Activated naive CD4-positive, alpha-beta T cell treated with Interleukin-2 at 50 U/mL for 16 hours (primary cell): ENCODE measurements at places on chromosomes 6 and 20.

- DNase-seq = no peak
Observed at GRCh38 chr6:41488433-41489119, 57.6 kb upstream of the FOXP4 start.

GRCh38 chr6:166587631-166588413, 1.3 kb upstream of the RAMACL start:
- no peak for DNase-seq

- no peak for DNase-seq
Observed at GRCh38 chr6:34513646-34514045, 42.5 kb downstream of the SPDEF start.

DNA sequence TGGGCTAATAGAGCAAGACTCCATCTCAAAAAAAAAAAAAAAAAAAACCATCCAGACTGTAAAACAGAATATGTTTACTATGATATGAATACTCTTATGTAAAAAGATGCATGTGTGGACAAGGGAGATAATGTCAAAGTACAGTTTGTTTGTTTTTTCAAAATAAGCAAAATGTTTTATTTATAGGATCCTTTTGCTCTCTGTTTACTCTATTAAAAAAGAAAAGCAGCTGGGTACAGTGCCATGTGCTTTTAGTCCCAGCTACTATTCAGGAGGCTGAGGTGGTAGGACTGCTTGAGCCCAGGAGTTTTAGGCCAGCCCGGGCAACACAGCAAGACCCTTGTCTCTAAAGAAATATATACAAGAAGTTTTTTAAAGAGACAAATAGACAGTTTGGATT, 38.1 kb downstream of the UQCC1 start:
- DNase-seq = no peak

GRCh38 chr20:45012682-45013302, 46.5 kb downstream of the STK4 start:
- no peak for DNase-seq

- no peak for DNase-seq
Observed at GRCh38 chr6:1175877-1176276, 136.0 kb upstream of the FOXQ1 start.

DNA sequence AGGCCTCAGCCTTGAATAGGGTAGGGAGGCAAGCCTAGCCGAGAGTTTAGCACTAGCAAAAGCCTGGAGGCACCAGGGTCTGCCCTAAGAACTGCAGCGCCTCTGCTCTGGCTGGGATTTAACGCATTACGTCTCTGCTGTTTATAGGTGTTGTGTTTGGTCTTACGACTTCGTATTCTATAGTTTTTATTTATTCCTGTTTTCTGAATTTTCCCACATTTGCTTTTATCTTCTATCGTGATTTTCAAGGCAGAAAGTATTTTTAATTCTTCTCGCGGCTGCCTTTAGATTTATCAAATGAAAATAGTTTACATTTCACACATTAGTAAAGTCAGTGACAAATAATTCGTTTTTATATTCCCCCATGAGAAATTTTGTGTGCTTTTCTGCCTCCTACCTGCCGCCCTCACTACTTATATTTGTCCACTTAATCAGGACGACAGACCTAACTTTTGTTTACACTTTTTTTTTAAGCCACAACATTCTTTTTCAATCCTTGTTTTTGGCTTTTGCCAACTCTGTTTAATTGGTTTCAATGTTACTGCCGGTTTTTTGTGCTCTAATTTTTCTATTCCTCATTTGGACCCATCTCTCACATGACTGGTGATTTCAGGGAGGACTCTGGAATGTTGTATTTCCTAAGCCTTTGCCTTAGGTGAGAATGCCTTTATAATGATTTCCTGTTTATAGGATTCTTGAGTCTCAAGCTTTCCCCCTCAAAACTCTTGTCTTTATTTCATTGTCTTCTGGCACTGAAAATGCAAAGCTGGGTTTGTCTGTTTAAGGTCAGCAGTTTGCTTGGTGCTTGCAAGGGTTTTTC, 1.3 kb upstream of the LZTS3 start:
- DNase-seq = no peak

GRCh38 chr6:8219352-8219943, 117.1 kb upstream of the EEF1E1 start:
- DNase-seq = peak; percentile 8
